ENCODE measurements at places on chromosomes 7 and 10.

GRCh38 chr10:132592790-132593383, 55.3 kb downstream of the INPP5A start:
- no peak for DNase-seq

DNA sequence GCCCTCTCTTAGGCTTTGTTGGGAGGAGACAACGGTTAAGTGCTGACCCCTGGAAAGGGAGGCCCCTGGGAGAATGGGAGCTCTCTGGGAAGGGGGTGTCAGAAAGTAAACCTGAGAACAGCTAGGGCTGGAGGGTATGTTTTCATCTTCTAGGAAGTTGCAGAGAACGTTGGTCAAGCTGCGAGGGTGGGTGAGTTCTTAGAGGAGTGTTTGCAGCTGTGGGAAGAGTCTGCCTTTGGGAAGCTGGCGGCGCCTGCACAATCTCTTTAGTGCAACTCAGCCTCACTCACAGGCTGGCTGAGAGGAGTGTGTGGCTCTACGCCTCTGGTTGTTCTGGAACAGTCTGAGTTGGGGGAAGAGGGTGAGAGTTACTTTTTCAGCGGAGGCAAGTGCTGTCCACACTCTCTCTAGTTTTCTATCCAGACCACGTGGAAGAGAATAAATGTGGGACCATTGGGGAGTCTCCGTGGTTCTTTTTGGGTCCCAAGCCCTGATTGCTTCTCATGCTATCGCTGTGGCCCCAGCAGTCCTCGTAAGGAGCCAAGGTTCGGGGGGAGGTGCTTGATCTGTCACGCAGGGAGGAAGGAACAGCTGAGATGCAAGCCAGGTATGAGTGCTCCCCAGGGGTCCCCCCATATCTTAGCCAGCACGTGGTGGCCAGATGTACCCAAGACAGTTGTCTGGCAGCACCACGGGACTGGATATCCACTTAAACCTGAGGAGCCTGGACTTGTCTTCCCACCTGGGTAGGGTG, 237.2 kb downstream of the BUB3 start:
- no peak for DNase-seq

DNA sequence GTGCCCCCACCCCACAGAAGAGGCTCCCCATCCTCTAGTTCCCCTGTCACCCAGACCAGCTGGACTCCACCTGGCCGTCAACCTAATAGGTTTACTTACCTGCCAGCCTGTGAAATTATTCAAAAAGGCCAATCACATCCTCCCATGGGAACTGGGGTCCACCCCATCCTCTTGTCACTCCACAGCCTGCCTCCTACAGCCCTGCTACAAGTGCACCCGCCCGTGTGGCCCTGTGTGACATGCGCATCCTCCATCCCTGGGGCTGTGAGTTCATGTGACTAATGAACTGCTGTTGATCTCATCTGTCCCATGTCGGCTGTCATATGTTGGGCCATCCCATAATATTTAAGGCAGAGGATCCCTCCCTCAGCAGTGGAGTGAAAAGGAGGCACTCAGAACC, 39.4 kb downstream of the AOC1 start:
- DNase-seq = no peak

- no peak for DNase-seq
These were observed 6.2 kb upstream of the MYL7 start for GRCh38 chr7:44147026-44147991.

- no peak for DNase-seq
These were observed 69.6 kb upstream of the GRM8 start for GRCh38 chr7:127322351-127322750.

DNA sequence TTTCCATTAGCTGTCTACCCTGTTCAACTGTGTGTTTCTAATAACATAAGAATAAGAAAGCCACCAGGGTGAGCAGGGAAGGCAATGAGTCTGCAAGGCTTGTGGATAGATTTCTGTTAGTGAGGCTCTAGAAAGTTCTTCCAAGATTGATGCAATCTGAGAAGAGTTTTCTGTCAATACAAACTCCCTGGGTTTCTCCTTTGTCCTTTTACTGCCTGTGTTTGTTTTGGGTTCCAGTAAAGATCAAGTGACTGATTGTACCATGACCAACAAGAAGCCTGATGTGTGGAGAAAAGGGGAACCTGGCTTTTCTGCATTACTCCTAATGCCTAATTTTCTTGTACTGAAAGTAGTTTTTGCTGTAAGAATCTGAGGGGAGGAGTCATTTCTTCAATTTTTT, 139.9 kb downstream of the CFTR start:
- no peak for DNase-seq

- no peak for DNase-seq
These were observed 25.9 kb upstream of the GOT1 start for GRCh38 chr10:99456207-99456930.

DNA sequence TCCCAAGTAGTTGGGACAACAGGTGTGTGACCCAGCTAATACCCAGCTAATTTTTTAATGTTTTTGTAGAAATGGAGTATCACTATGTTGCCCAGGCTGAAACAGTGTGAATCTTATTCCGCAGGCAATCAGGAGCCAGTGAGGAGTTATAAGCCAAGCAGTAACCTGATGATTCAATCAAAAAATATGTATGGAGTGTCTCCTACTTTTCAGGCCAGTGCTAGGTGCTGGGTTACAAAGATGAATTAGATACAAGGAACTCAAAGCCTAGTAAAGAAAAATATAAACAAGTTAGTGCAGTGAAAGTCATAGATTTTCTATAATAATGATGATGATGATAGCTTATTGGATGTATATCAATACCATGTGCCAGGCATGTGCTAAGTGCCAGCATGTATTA, 13.2 kb upstream of the IFRD1 start:
- no peak for DNase-seq

DNA sequence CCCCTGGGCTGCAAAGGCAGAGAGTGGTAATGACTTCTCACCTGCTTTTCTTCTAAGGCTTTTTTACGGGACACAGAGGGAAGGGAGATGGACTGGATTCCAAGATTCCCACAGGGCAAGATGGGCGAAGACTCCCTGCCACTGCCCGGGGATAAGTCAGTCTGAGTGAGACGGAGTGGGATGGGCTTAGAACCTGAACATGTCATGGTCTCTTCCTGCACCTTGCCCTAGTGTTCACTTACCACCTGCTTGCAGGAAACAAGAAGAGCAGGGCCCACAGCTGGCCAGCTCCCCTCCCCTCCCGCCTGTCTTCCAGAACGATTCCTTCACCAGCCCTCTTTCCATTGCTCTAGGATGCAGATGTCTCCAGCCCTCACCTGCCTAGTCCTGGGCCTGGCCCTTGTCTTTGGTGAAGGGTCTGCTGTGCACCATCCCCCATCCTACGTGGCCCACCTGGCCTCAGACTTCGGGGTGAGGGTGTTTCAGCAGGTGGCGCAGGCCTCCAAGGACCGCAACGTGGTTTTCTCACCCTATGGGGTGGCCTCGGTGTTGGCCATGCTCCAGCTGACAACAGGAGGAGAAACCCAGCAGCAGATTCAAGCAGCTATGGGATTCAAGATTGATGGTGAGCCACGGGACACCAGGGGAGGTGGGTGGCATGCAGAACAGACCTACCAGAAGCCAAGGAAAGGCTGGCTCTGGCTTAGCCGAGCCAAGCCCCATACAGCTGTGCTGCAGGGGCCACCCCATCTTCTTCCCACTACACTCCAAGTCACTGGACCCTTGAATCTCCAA, 1.3 kb downstream of the SERPINE1 start:
- DNase-seq = no peak

DNA sequence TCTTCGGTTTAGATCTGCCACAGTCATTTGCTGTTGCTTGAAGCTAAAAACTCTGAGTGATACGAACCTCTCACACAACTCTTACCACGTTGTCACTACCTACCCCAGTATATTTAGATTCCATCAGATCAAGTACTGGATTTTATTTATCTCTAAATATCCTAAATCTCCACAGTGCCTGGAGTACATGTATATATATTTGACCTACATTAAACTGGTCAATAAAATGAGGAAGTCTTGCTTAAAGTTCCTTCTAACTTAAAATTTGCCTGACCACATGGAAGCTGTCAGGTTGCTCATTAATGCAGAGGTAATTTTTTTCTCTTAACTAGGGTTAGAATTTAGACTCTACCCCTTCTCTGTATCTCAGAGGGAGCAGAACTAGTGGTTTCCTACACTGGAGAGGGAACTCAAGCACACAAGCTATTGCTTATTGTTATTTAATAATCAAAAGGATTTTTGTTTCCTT, 3.1 kb upstream of the MACC1 start:
- no peak for DNase-seq

- no peak for DNase-seq
These were observed 18.2 kb downstream of the PAXIP1 start for GRCh38 chr7:154984601-154985188.

- no peak for DNase-seq
These were observed 94.3 kb downstream of the IQUB start for GRCh38 chr7:123440101-123440548.

DNA sequence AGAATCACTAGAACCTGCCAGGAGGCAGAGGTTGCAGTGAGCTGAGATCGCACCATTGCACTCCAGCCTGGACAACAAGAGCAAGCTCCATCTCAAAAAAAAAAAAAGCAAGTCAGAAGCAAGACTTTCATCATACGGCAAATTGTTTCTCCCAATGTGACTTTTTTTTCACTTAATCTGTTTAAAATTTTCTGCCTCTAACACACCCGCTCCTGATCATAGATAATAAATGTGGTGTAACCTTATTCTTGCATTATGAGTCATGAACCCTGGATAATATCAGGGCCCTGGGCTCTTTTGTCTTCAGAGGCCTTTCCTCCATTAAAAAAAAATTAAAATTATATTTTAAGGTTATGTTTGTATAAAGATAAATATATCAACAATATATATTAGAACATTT, 111.4 kb upstream of the JCAD start:
- DNase-seq = no peak

DNA sequence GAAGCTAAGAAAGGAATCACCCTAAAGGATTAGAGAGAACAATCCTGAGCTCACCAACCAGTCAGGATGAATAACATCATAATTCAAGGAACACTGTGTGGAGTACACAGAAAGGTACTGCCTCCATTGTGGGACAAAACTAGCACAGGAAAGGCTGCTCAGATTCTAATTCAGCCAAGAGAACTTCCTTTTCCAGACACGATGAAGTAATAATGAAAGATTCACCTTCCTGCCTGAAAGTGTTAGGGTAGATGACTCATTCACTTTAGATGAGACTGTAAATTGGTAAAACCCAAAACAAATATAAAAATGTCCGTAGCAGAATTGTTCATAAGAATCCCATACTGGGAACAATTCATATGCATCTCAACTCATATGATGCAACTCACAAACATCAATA, 167.2 kb downstream of the CDC14C start:
- no peak for DNase-seq

- DNase-seq = no peak
These were observed 644.4 kb upstream of the IGFBP3 start for GRCh38 chr7:46565253-46566096.

GRCh38 chr10:117476716-117477115, 65.8 kb upstream of the EMX2 start:
- no peak for DNase-seq

DNA sequence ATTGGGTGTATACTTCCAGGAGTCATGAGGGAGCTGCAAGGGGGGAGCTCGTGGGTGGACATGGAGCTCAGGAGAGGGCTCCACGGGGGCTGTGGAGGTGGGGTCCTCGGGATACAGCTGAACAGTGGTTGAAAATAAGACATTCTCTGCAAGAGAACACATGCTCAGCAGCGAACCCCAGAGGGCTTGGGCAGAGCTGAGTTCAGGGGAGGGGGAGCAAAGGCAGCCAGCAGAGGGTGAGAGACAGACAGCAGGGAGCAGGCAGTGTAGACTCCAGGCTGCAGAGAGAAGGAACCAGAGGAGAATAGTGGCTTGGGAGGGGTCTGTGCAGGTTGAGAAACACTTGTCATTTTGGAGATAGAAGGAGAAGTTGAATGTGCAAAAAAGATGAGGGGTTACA, 73.0 kb upstream of the LRRC18 start:
- no peak for DNase-seq

DNA sequence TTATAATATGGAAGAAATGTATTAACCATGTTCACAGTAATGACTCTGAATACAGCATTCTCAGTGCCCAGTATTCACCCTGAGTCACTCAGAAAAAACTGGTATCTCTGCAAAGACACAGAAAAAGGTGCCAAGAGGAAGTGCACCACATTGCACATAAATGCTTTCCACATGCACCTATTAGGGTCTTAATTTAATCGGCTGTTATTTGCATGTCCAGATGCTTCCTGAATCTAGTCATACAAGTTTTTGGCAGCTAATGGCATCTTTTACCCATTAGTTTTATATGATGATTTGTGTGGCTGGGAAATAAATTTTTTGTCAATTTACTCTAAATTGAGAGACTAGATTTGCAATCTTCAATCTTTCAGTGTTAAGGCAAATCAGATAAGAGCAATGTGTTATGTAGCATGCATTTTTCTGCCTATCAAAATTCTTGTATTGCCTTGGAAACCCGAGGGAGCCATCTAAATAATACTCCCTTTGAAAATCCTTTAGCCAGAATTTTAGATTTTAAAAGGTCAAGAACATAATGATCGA, 58.2 kb downstream of the ZNF680 start:
- no peak for DNase-seq

GRCh38 chr7:142496545-142496991, 238.7 kb upstream of the PRSS58 start:
- DNase-seq = no peak

GRCh38 chr10:84429926-84430520, 101.6 kb downstream of the CCSER2 start:
- no peak for DNase-seq

DNA sequence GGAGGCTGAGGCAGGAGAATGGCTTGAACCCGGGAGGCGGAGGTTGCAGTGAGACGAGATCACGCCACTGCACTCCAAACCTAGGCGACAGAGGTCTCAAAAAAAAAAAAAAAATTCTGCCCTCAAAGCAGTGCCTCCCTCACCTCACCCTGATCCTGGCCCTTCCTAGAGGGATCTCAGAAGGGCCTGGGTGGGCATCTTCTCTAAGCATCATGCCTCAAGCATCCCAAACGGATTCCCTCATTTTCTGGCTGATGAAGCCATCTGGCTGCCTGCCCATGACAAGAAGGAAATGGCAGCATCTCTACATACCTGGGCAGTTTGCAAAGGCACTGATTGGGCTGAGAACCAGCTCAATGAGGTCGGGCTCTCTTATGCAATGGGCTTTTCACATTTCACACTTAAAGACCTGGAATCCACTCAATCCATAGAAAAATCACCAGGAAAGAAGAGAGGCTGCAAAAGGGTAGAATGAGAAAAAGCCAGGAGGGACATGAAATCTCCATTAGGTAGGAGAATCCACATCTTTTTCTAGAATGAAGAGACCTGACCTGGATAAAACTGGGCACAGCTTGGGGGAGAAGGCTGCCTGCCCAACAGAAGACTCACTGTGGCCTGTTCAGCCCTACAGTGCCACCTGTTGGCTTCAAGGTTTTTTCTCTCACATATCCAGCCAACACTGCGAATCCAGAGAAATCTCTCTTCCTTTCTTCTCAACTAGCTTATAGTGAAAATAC, 48.1 kb downstream of the PDLIM1 start:
- DNase-seq = no peak

GRCh38 chr10:43234471-43235041, 32.3 kb downstream of the RASGEF1A start:
- DNase-seq = no peak

DNA sequence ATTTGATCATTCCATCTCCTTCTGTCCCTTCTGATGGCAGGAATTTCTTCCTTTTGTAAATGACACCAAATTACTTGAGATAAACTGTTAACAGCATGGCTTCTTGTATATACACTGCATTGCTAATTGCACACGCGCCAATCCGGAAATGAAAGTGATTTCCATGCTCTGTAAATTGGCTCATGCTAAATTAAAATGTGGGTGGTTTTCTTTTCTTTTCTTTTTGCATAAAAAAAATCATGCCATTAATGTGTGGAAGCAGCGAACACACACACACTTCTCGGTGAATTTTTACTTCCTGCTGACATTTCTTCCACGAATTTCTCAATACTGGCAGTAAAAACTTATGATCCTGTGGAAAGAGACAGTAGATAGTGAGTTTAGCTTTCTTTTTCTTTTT, 123.1 kb upstream of the CCDC6 start:
- DNase-seq = no peak

Data from NCI-H1417 treated with DMSO at 0.1 percent for 48 hours (cell line).